Naive thymus-derived CD8-positive, alpha-beta T cell (primary cell): ENCODE measurements at places on chromosomes 4 and X. TPM values are rescaled to one million over a fixed set of nuclear protein-coding genes. Genes with fewer than 3 reads are reported as not detected.

DNA sequence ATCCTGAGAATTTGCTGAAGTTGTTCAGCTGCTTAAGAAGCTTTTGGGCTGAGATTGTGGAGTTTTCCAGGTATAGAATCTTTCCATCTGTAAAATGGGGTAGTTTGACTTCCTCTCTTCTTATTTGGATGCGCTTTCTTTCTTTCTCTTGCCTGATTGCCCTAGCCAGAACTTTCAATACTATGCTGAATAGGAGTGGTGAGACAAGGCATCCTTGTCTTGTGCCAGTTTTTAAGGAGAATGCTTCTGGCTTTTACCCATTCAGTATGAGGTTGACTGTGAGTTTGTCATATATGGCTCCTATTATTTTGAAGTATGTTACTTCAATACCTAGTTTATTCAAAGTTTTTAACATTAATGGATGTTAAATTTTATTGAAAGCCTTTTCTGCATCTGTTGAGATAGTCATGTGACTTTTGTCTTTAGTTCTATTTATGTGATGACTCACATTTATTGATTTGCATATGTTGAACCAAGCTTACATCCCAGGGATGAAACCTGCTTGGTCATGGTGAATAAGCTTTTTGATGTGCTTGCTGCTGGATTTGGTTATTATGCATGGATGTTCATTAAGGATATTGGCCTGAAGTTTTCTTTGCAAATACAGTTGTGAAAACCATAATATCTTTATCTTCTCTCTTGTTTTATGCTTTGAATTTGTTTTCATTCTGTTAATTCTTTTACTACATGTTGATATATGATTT, 573.8 kb upstream of the NDST4 start:
- no peak overlapping the region for H3K27ac ChIP-seq
- H3K4me1 ChIP-seq = no peaks in the 10 kb centered on the region
- H3K27me3 ChIP-seq = no peaks in the 10 kb centered on the region
- H3K4me3 ChIP-seq = no peak overlapping the region
- DNase-seq = no peak

Gene VCX3B
- total RNA-seq = not detected

DNA sequence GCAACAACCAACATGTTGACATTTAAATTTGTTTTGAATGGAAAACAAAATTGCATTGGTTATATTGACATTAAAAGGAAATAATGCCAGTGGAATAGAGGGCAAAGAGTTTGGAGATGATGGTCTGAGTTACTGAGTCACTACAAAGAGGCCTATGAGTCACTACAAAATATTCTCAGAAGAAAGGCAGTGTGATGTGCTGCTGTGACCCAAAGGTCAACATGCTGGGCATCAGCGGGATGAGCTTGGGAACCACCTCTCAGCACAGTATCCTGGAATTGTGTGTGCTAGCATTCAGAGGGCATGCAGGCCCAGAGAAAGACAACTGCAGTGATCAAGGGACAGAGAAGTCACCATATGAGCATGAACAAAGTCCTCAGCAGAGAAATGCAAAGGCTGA, 2.8 kb downstream of the CMC4 start:
- no peaks in the 10 kb centered on the region for H3K27me3 ChIP-seq
- peaks cover 12% of the 10 kb centered on the region for H3K4me1 ChIP-seq
- no peak for DNase-seq
- H3K36me3 ChIP-seq = no peaks in the 10 kb centered on the region

Gene ADAM29
- not detected for total RNA-seq

Gene P2RY8
- total RNA-seq = 131 TPM

DNA sequence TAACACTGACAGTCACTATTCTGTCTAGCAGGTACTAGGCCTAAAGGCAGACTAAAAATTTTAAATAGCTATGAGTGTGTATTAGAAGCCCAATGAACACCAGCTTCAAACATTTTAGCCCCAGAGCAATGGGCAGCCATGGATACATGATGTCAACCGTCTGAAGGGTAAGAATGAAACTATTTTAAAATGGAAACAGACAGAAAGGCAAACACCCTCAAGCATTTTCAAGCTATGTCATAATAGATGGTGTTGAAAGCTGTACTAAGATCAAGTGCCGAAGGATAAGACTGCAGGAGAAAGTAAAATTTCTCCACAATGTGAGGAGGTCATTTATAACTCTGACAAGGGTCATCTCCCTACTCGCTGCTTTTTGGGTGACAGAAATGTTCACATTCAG, 225.0 kb downstream of the COL25A1 start:
- H3K36me3 ChIP-seq = no peaks in the 10 kb centered on the region
- H3K4me1 ChIP-seq = no peaks in the 10 kb centered on the region
- DNase-seq = no peak
- H3K27ac ChIP-seq = no peak overlapping the region

Gene AWAT2
- not detected for total RNA-seq

Gene SLC9A7
- 2.8 TPM for total RNA-seq

DNA sequence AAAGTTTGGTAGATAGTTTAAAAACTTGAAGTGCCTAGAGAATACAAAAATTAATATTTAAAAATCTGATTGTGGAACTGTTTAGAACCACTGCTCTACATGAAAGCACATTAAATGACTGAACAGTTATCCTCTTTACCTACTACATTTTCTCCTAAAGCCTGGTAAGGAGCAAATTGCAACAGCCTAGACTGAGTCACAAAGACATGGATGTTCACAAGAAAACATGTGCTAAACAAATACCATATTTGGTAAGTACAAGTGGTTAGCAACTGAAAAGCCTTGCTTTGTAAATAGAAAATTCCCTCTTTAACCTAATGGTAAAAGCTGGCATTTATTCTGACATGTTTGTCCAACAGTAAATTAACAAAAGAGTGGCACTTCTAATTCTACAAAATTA, 203.1 kb downstream of the FBXO8 start:
- no peaks in the 10 kb centered on the region for H3K4me1 ChIP-seq
- peaks cover 3% of the 10 kb centered on the region for H3K27me3 ChIP-seq
- H3K27ac ChIP-seq = no peak overlapping the region
- no peak overlapping the region for H3K4me3 ChIP-seq
